ENCODE measurements at places on chromosomes 1 and 21.

DNA sequence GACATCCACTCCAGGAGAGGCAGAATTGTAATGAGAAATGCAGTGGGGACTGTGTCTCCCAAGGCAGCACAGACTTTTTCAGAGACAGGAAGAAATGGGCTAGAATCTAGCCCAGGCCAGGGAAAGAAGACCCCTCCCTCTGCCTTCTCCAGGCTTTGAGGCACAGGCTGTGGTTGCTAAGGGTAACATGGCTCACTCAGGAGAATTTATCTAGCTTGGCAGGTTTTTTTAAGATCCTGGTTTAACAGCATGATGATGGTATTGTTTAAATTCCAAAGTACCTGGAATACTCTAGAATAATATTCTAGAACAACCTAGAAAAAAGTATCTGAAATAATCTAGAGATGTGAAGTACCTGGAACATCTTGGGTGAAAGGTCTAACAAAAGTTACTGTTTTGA is 125.6 kb downstream of the URB2 start:
- no peak for DNase-seq

DNA sequence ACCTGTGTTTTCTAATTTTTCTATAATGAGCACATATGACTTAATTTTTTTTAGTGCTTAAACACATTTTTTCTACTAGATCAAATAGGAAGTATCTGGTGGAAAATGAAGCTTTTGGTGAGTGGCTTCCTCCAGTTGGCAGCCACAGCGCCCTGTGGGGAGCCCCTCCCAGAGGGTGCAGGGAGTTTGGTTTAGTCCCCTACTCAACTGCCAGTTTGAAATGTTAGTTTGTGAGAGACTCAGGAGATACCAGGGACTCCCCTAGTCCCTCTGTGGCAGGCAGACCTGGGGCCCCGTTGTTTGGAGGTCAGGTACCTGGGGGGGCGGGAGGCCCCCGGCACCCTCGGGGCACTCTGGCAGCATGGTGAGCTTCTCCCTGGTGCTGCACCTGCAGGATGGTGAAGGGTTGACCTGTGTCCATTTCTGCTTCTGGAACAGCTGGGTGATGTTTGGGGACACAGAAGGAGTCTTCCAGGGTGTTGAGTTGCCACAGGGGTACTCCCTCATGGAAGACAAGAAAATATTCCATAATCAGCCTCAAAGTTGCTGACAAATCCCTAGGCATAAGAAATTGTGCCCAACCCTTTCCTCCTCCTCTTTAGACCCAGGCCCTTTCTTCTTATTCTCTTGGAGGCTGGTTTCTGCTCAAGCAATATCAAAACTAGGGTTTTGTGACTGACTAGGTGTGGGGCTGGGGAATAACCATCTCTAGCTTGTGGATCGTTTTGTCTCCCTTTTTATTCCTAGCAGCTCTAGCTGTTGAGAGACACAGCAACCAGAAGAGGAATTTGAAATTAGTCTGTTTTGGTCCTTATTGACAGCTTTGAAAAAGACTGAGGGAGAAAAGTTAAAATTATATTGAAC is 91.6 kb downstream of the ABCA4 start:
- no peak for DNase-seq

- DNase-seq: no peak
Measured at GRCh38 chr1:34066166-34066565, 98.9 kb downstream of the CSMD2 start.

DNA sequence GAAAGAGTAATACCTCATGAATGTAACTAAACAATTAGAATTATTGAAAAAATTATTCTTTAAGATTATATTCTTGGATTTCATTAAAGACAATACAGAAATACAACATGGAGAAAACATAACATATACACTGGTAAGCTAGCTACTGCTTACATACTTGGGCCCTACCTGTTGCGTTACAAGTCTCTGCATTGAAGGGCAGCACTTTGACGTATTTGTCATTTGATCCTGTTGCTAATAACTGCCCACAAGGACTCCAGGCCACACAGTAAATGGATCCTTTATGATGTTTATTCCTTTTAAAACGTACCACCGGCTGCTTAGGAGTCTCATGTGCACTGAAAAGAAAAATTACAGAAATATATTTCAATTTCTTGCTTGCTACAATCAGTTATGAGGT is 19.8 kb upstream of the CLCC1 start:
- DNase-seq: no peak

GRCh38 chr1:1427106-1427819 is 6.2 kb upstream of the ANKRD65 start:
- no peak for DNase-seq

- no peak for DNase-seq
Measured at GRCh38 chr1:56505792-56506743, 73.3 kb downstream of the PLPP3 start.

- DNase-seq: no peak
Measured at GRCh38 chr21:46356494-46357334, 32.8 kb downstream of the PCNT start.

- no peak for DNase-seq
Measured at GRCh38 chr1:166159656-166160055, 7.1 kb downstream of the FAM78B start.

DNA sequence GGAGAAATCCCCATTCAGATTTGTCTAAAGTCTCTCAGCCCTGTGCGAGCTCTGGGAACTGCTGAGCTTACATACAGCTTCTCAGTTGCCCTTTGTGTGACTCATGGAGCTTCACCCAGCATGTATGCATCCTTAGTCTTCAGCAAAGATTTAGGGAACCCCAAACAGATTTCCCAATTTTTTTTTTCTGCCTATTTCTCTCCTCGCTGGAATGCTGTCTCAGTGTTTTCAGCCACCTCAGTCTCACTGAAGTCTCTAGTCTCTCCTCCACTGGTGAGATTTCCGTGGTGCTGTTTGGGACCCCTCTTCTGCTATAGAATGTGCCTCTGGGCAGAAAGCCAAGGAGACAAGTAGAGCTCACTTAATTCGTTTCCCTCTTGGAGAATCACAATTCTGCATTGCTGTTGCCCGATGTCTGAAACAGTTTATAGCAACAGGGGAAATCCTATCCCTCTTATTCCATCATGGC is 28.1 kb upstream of the TXLNA start:
- no peak for DNase-seq

DNA sequence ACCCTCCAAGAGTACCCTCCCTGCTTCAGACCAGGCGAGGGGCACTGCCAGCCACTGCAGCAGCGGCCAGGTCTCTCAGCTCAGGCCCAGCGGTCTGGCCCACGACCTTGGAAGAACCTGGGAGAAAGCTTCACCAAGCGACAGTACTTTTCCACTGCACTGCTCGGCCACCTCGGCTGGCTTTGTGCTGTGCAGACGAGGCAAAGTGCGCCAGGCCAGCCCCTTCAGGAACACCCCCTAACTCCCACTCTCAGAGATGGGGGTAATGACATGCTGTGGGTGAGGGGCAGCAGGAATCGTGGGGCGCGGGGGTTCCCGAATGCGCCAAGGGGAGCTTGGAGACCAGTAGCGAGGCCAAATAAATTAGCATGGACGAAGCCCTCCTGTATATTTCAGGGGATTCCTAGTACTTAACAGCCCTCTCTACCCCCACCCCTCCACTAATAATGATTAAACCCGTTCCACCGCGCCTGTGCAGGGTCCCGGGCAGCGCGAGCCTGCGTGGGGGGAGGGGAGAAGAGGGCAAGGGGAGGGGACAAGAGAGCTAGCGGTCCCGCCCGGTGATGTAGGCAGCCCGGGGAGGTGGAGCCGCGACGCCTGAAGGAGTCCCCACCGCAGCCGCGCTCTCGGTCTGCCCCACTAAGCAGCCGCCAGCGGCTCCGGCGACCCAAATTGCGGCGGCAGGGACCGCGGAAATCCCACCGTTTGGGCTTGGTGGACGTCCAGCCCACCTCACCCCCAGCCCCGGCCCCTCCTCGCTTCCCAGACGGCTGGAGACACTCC is at the start of gene FAM43B:
Gene FAM43B, plus strand, starts transcription at position 629 of the 783 bp plus-strand sequence. CDS start 401 bp downstream, outside the sequence.
- DNase-seq: no peak

Measured in activated CD4-positive, alpha-beta T cell treated with anti-CD3 and anti-CD28 coated beads for 24 hours (primary cell).